ENCODE measurements at places on chromosomes 7 and 10.

DNA sequence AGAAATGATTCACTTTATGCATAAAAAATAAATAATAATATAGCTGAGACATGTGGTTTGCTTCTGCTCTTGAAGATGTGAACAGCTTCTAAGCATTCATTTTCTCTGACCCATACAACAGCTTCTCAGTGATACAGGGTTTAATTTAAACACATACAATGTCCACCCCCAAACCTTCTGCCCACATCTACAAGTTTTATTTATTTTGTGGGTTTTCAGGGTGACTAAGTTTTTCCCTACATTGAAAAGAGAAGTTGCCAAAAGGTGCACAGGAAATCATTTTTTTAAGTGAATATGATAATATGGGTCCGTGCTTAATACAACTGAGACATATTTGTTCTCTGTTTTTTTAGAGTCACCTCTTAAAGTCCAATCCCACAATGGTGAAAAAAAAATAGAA is 17.2 kb downstream of the INHBA start:
- no peak for DNase-seq

DNA sequence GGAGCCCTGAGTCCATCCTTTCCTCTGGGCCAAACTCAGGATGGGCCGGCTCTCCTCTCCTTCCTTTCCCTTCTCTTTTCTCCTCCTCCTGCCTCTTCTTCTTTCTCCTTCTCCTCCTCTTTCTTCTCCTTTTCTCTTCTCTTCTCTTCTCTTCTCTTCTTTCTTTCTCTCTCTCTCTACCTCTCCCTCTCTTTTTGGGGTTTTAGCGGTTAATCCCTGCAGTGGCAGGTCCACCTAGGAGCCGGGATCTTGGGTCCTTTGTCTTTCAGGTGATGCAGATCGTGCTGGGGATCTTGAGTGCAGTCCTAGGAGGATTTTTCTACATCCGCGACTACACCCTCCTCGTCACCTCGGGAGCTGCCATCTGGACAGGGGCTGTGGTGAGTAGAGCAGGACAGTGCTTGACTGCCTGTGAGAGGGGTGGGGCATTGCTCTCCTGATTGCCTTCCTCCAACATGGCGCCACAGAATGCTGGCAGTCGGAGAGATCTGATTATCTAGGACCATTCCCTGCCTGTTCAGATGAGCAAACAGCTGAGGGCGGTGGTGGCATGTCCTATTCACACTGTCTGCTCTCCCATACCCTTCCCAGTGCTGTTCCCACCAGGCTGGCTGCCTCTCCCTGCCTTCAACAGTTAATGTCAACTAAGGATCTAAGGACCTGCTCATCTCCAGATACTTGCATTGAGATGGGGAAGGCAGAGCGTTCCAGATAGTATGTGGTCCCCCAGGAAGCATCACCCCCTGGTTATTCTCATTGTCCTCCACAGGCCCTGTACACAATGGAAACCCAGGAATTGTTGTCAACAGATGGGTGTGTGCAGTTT is 1.6 kb downstream of the TMEM176A start:
- DNase-seq = no peak

DNA sequence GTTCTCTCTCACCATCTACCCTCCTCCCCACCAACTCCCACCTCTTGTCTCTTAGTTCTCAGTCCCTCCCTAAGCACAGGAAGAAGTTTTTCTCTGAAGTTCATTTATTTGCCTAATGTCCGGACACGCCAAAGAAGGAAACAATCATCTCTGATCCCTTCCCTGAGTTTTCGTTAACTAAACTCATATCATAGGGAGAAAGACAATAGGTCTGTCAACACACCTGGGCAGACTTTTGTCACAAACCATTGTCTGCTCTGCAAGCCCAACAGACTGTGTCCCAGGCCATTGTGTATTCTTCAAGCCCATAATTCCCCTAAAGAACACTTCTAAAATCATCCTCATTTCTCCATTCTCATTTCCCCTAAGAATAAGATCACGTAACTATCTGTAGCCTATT is 691.0 kb upstream of the MBL2 start:
- no peak for DNase-seq

DNA sequence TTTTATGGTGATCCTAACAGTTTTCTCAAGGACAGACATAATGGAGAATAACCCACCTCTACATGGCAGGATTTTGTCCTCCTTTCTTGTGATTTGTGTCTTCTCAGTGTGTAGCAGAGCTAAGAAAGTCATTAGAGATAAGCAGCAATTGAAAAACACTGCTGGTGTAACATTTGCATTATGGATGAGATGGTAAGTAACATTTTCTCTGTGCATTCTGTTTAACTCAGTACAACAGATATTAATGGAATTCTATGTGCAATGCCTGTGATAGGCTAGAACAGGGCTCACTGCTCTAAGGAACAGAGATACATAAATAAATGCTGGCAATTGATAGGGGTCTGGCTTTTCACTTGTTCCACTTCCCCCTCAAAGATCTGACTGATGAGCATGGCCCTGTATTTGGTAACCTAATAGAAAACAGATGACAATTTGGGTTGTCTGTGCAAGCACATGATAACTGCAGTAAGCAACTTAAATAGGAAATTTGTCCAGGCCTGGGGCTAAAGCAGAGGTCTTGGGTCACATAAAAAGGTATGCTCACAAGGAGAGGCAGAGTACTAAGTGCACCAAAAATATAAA is 560.3 kb upstream of the POM121L12 start:
- DNase-seq = no peak

DNA sequence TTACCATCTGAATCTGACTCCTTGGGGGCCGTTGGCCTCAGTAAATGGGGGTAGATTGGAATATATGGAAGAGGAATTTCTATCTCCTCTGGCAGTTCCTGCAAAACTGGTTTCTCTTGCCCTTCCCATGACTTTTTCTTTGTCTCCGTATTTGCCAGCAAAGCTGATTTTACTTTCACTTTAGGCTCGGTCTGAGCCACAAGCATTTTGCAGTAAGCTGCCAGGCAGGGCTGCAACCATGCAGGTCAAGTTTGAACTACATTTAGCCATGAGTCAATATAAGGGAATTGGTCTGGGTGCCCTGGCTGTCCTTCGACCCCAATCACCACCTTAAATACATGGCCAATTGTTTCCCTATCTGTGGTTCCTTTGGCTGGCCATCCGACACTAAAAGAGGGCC is 104.3 kb downstream of the TRIM24 start:
- no peak for DNase-seq

DNA sequence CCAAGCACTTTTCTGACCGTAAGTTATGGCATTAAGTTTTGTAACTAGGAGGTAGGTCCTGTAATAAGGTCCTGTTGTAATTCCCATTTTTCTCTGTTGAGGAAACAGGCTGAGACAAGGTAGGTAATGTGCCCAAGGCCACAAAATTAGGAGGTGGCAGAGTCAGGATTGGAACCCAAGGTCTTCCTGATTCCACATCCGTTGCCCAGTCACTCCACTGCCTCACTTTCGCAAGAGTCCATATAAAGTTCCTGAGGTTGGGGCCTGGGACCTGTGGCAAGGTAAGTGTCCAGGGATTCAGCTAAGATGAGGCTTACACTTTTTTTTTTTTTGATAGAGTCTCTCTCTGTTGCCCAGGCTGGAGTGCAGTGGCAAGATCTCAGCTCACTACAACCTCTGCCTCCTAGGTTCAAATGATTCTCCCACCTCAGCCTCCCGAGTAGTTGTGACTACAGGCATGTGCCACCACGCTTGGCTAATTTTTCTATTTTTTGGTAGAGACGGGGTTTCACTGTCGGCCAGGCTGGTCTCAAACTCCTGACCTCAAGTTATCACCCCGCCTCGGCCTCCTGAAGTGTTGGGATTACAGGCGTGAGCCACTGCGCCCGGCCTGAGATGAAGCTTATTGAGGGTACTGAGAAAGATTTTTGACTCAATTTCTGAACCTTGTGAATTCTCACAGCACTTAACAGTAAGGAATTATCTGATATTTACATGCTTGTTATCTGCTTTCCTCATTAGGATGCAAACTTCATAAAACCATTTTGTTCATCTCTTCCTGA is 20.3 kb upstream of the GNA12 start:
- no peak for DNase-seq

- DNase-seq = no peak
Measured at GRCh38 chr10:7133958-7134357, 276.9 kb downstream of the SFMBT2 start.

- DNase-seq = no peak
Measured at GRCh38 chr7:54116956-54117355, 425.2 kb upstream of the VSTM2A start.

DNA sequence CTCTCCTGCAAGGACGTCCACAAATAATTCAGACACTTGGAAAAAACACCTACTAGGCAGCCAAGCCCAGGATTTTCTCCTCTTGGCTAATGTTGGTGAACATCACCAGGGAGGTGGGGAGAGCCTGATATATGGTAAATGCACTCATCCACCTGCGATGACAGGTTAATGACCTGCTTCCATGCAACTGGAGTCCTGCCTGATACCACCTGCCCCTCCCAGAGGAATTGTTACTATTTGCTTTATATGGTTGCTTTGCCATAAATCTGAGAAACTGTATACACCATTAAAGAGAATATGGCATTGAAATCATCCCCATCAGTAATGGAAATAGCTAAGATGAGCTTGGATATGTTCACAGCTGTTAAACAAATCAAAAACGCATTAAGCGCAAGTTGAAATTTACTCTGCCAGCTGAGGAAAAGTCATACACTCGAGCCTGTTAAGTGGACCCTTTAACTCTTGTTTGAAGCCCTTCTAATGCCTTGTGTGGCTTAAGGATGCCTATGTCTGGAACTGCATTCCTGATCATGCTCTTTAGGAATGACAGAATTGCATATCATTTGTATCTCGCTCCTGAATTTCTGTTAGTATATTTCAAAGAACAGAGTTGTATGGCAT is 208.3 kb downstream of the PRPF18 start:
- no peak for DNase-seq

- no peak for DNase-seq
Measured at GRCh38 chr10:91049988-91050360, 129.1 kb upstream of the ANKRD1 start.

DNA sequence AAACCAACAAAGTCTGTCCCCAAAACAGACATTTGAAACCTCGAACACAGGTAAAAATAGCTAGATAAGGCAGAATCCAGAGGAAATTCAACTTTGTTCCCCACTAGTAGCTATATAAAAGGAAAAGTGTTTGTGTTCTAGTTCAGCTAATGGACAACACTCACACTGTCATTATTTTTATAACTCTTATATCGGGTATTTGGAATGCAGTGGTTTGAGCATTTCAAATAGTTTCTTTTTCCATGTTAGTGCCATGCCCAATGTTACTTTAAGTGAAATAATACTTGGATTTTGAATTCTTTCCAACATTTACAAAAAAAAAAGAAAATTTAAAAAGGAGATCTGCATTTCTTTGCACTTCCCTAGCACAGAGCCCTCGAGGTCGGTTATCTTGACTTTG is 213.6 kb downstream of the DOCK4 start:
- no peak for DNase-seq

DNA sequence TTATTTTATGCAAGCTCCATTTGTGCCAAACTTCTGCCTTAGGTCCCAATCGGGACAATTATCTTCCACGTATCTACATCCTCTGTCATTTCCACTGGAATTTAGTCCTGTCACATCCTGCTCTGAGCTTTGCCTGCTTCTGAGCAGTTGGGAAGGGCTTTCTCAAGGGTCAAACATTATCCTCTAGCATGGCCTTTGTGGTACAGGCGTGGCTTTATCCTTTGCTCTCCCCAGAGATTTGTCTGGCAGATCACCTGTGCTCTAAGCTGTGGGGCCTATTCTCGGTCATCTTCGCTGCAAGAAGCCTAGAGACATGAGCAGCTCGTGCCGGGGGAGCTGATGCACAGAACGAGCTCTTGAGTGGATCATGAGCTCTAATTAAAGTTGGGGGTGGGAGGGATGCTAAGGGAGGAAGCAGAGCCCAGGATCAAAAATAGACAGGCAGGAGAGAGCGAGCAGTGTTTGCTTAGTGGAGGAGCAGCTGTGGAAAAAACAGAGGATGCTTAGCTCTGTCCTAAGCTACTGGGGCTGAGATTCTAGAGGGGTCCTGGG is 19.8 kb upstream of the TMEM273 start:
- no peak for DNase-seq

GRCh38 chr10:58746474-58747185 is 234.0 kb downstream of the BICC1 start:
- no peak for DNase-seq

DNA sequence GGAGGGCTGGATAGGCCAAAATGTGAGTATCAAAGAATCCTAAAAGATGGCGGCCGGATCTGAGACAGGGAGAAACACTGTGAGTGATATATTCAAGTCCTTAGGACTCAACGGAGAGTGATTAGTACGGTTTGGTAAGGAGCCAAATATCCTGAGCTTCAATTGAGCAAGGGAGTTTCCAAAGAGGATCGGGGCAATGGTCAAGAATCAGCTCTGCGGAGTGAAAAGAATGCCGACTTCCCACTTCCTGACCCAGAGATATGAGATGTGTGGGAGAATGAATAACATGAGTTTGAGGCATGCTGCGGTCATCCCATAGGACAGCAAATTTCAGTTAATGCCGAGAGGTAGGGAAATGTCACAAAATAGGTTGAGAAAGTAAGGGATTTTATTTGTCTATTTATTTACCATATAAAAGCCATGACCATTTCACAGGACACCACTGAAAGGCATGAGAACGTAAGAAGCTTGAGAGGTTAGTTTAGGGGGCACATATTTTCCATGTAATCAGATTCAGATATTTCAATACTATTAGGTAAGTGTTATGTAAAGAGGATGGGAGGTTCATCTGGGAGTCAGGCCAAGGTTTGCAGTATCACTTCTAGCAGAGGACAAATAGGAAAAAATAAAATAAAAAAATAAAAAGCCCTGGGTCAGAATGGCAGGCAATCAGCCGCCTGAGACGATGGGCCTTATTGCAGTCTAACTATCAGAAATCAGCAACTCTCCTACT is 165.6 kb downstream of the HGF start:
- no peak for DNase-seq

DNA sequence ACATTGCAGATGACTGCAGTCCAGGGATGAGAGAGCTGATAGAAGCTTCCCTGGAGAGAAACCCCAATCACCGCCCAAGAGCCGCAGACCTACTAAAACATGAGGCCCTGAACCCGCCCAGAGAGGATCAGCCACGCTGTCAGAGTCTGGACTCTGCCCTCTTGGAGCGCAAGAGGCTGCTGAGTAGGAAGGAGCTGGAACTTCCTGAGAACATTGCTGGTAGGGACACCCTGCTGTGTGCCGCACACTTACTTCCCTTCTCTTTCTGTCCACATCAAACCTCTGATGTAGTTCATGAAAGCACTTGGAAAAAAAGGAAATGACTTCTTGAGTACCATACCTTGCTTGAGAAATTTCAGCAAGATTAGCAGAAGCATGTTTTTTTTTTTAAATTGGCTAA is 25.3 kb downstream of the MAP3K8 start:
- DNase-seq = no peak

DNA sequence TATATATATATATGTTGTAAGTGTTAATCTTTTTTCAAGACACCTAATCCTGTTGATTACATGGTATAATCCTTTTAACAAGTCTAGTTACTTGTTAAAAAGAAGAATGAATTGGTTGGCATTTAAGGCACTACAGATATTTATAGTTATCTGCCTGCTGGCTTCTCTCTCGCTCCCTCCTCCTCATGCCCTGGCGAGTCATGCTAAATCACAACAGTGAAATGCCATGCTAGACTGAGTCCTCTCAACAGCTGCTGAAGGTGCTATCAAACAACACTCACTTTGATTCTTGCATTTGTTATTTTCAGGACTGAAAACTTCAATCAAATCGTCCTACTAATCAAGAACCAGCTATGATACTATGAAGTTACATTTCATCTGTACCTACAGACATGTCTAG is 15.4 kb downstream of the NRAP start:
- DNase-seq = no peak

Measured in stimulated activated CD8-positive, alpha-beta memory T cell treated with anti-CD3 and anti-CD28 coated beads, Interleukin-12 subunit alpha, Interleukin-12 subunit beta, amount 100 ng/mL, for 1 hour (primary cell).